ENCODE measurements at places on chromosomes 7 and 10.

DNA sequence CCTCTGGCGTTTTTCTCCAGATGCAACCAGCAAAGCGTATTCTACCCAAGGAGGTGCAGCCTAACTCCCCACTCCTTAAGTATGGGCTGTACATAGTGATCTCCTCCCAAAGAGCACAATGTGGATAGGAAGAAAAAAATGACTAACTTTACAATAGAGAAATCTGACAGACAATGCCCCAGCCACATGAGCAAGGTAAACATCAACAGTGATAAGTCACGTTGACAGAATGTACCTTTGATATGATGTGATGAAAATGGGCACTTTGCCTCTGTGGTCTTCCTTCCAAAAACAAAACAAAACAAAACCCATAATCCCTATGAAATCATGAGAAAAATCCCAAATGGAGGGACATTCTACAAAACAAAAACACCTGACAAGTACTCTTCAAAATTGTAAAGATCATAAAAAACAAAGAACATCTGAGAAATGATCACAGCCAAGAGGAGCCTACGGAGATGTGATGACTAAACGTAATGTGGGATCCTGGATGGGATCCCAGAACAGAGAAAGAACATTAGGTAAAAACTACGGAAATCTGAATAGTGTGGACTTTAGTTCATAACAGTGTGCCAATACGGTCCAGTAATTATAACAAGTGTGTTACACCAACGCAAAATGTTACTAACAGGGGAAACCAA is 50.6 kb downstream of the ABLIM1 start:
- no peak for DNase-seq

DNA sequence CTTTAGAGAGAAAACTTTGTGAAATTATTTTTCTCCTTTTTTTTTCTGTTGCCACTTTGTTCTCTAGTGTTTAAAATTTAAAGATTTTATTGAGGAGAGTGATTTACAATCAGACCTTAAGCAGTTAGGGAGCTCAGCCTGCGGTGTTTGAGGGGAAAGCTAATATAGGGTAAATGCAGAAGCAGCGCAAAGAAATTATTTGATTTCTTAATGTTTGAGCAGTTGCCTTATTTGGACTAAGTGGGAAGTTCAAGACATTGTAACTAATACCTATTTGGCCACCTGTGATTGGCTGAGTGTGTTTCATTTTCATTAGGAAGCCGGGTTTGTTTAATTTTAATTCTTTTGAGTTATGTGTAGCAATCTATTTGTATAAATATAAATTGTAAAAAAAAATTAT is 25.3 kb downstream of the WAC start:
- DNase-seq: no peak

- no peak for DNase-seq
These were observed 1.7 kb upstream of the CXCL12 start for GRCh38 chr10:44386546-44387052.

DNA sequence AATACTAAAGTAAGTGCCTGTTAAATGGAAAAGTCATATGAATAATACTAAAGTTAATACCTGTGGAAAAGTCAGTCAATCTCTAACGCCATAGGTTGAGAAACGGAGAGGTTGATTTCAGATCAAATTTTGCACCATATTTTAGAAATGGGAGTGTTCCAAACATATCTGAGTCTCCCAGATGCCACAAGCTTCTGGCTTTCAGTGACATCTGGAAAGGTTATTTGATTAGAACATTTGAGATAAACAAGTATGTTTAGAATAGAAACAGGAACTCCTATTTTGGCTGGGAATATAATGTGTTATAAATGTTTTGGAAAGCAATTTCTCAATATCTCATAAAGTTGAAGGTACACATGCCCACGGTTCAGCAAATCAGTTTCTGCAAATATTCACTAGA is 5.8 kb downstream of the MACC1 start:
- DNase-seq: no peak

GRCh38 chr10:95445837-95446486 is 115.2 kb downstream of the SORBS1 start:
- no peak for DNase-seq

GRCh38 chr7:145986248-145986874 is 130.2 kb upstream of the CNTNAP2 start:
- no peak for DNase-seq

DNA sequence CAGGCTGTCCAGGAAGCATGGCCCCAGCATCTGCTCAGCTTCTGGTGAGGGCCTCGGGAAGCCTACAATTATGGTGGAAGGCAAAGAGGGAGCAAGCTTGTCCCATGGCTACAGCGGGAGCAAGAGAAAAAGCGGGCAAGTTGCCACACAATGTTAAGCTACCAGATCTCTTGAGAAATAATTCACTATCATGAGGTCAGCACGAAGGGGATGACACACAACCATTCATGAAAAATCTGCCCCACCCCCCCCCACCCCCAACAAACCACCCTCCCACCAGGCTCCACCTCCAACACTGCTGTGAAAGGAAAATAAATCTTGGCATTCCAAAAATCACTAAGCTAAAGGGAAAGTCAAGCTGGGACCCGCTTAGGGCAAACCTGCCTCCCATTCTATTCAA is 545.8 kb upstream of the NRP1 start:
- DNase-seq: no peak

GRCh38 chr10:124130198-124130900 is 37.0 kb upstream of the CHST15 start:
- DNase-seq: no peak

- DNase-seq: no peak
These were observed 48.1 kb upstream of the UBE3C start for GRCh38 chr7:157090485-157091165.

DNA sequence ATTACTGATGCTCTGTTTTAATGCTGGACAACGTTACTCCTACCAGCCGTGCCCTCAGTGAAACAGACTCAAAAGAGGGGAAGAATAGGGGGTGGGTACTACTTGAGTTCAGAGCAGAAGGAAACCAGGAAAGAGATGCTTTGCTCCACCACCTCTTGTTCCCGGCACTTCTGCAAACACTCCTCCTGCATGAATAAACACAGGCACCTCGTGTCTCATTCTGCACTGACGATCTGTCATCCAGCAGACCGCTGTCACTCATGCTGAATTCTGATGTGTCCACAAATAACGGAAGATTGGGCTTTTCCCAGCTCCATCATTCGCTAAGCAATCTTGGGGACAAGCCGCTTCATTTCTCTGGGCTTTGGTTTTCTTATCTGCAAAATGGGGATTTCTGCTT is 26.7 kb downstream of the YWHAG start:
- no peak for DNase-seq

DNA sequence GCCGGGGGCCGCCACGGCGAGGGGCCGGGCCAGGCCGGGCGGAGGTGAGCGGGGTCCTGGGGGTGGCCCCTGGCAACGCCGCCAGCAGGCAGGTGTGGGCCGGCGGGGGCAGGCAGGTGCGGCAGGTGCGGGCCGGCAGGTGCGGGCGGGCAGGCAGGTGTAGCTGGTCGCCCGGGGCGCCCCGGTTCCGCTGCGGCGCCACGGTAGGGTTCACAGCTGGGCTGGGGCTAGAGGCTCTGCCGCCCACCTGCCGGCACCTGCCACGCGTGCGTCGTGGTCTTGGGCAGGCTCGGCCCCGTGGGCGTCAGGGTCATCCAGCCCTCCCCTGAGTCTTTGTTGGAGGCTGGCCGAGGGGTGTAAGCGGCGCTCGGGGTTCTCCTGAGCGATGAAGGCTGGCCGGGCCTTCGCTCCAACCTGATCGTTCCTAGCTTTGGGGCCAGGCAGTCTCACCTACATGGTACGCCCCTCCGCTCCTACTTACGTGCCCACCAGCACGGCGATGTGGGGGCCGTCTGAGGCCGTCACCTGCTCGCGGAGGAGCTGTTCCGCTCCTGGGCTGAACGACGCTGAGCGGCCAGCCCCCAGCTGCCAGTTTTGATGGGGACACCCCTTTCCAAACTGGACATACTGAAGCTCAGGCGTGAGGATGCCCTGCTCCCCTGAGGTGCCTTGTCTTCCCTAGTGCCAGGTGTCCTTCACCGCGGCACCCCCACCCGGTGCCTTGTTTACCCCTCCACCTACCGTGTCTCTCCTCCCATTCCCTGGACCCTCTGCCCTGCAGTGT is 493 bp downstream of the ZMIZ2 start:
- no peak for DNase-seq

- no peak for DNase-seq
These were observed 300.5 kb downstream of the KLF6 start for GRCh38 chr10:3484306-3485056.

GRCh38 chr10:128036011-128036615 is 90.1 kb downstream of the MKI67 start:
- DNase-seq: no peak

DNA sequence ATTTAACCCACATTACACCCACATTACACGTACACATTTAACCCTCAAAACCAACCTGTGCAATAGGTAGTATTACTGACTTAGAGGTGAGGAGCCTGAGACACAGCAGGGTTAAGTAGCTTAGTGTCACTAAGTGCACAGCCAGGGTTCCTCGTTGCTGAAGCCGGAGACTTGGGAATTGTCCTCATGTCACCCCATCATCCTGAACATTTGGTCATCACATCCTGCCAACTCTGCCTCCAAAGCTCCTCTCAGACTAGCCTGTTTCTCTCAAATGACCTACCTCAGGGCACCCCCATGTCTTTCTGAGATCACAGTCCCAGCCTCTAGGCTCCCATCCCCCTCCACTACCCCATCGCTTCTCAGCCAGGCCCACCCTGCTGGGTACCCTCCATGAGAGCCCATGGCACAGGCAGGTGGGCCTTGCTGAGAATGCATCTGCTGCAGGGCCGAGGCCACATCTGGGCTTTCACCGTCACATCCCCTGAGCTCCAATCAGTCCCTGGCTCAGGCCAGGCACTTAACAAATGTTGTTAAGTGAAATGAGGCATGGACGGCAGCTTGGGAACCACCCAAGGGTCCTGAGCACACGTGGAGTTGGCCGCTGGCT is 21.1 kb upstream of the PCBD1 start:
- DNase-seq: no peak

DNA sequence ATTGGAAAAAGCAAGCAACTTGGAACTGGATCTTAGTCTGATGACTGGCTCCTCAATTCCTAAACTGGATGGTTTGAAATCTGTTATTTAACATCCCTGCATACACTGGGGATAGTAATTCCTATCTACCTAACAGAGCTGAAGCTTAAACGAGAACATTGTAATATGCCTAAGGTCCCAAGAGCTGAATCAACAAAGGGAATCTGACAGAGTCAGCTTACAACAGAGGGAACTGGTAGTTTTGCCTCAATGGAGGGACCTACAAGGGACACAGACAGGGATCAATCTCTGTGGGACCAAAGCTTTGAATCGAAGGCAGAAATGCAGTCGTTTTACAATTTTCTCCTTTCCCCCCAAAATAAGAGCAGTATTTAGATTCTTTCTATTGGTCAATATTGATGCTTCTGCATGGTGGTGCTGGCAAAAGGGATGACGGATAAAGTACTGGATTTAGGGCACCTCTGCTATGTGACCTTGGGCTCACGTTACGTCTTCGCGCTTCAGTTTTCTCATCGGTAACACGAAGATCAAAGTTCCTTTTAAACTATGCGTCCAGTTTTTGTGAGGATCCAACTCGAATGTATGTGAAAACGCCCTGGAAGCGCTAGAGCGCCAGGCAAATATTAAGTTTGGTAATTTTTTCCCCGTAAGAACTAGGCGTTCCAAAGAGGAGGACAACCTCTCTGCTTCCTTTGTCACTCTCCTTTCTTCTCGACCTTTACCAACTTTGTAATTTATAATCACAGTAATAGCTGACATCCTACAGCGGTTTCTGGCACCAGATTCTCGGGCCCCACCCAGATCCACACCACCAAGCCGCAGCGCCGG is 1.1 kb downstream of the ACTR1A start:
- DNase-seq: peak; percentile 1

DNA sequence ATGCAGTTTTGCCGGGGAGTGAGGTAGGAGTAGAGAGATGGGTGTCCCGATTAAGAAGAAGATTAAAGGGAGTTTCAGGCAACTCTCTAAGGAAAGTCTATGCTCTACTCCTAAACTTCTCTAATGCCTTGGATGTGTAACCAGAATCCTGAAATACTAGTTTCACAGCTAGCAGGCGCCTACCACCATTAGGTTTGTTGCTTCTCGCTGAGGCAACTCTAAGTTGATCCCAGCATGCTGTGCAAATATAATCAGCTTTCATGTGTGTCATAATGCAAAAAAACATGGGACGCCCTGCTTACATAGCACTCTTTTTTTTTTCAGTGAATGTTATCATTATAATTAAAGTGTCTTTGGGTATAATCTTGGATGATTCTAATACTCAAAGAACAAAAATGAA is 50.4 kb upstream of the FAM3C start:
- no peak for DNase-seq

DNA sequence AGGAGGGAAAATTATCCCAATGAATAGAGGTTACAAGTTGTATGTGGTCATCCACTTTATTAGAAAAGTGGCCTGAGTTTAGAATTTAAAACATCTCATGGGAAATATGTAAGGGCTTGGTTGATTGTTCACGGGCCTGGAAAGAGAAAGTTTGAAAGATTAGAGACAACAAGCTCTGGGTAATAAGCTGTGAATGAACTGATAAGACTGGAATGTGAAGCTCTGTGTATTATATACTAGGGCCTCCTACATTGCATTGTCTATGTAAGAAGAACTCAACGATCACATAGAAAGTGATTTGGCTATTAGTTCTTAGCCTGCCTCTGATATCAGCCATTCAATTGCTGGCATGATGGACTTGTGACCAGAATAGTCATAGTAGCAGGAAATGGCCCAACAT is 199.2 kb upstream of the MAGI2 start:
- DNase-seq: no peak

GRCh38 chr10:22976534-22976933 is 48.7 kb downstream of the ARMC3 start:
- no peak for DNase-seq

- peak; percentile 74 for DNase-seq
These were observed 145.3 kb downstream of the CELF2 start for GRCh38 chr10:11162828-11163599.

GRCh38 chr10:112166800-112167199 is 16.8 kb downstream of the GPAM start:
- no peak for DNase-seq

DNA sequence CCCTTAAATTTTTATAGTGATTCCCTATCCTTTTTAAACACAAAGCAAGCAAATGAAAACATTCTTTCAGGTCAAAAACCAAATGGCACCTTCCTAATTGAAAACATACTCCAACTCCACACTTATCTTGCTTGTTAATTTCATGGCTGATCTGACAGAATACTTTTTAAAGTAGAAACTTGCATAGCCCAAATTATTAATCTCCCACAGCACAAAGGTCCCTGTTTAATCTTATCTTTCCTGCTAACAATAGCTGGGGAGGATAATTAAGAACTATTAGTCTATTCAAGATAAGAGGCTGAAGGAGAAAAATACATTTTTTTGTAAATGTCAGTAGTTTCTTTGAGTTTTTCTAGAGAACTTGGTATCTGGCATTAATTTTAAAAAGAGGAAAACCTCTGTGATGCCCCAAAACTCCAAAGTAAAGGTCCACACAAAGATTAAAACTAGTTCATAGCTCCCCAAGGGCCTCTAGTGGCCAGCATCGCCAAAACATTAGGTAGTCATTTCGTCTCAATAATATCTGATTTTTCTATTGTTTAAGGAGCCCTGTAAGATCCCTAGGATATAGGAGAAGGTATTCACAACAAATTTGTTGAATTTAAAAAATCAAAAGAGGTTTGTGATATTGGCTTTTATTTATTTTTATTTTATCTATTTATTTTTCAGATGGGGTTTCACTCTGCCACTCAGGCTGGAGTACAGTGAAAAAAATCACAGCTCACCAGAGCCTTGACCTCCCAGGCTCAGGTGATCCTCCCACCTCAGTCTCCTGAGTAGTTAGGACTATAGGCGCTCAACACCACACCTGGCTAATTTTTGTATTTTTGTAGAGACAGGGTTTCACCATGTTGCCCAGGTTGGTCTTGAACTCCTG is 14.7 kb downstream of the CDNF start:
- no peak for DNase-seq
